ENCODE measurements at places on chromosomes 6 and 20. TPM values are rescaled to one million over a fixed set of nuclear protein-coding genes. Genes with fewer than 3 reads are reported as not detected.

DNA sequence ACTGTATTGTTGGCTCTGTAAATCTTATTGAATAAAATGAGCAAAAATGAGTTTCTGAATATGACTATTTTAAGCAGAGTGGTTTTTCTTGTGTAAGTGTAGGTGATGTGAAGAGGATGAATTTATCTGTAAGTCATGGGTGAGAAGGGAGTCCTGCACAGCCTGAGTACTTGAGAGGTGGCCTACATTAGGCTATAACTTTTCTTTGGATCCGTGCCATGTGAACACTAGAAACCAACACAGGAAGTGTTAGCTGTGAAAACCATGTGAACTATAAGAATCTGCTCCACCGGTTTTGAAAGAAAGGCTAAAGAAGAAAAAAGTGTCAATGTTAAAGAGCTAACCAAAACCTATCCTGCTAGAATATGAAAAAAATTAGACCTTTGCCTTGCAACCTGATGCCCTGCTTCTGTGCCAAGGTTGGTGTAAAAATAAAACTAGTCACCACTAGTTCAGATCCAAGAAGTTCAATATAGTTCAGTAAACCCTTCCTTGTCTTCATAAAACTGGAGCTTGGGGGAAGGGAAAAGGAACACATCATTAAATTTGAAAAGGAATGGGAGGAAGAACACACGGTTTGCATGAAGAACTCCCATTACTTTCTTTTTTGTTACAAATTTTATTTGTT lies 21.3 kb downstream of the PLCB1 start:
- peaks cover 41% of the 10 kb centered on the region for H3K4me1 ChIP-seq
- no peak for DNase-seq

The KIAA1586 gene
- 13.6 TPM for total RNA-seq

DNA sequence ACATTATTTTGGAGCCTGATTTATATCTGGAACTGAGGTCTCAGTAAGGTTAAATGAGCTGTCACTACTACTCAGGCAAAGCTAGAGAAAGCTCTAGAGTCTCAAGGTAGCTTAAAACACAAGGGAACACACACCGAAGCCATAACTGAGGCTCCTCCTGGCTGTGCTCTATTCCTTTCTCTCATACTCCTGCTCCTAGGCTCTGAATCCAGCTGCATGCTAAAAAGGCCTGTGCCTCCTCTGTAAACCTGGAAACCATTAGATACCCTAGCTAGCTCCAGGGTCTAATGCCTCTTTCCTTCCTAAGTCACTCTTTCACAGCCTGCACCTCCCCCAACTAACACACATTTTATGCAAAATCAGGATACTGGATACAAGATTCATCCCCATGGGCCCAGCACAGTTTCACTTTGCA lies 17.1 kb downstream of the RIPOR2 start:
- H3K27ac ChIP-seq = peak overlapping the region; percentile 95
- peaks cover 90% of the 10 kb centered on the region for H3K4me1 ChIP-seq
- H3K36me3 ChIP-seq = peaks cover 2% of the 10 kb centered on the region
- H3K4me3 ChIP-seq = peak overlapping the region; percentile 57
- DNase-seq = no peak
- H3K27me3 ChIP-seq = no peaks in the 10 kb centered on the region

GRCh38 chr20:2365091-2365490 lies 15.6 kb upstream of the TGM6 start:
- H3K36me3 ChIP-seq = no peaks in the 10 kb centered on the region
- no peak overlapping the region for H3K4me3 ChIP-seq
- no peak overlapping the region for H3K27ac ChIP-seq
- no peaks in the 10 kb centered on the region for H3K4me1 ChIP-seq

DNA sequence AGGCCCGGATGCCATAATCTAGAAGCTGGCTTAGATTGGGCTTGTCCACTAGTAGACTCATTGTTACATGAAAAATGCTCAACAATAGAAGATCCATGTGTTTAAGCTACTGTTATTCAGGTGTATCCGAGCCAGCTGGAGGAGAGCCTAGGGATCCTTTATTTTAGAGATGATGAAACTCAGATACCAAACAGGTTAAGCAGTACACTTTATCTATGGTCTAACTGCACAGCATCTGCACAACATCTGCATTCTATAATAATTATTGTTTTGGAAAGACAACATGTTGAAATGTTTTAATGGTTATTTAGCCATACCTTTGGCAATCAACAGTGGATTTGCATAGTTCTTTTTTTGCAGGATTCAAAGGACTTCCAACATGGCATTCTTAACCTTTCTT lies 134.1 kb downstream of the RFPL4B start:
- no peak overlapping the region for H3K27ac ChIP-seq
- H3K27me3 ChIP-seq = peaks cover 4% of the 10 kb centered on the region
- no peak overlapping the region for H3K4me3 ChIP-seq
- no peaks in the 10 kb centered on the region for H3K36me3 ChIP-seq
- no peaks in the 10 kb centered on the region for H3K4me1 ChIP-seq

- H3K36me3 ChIP-seq = no peaks in the 10 kb centered on the region
- no peak overlapping the region for H3K27ac ChIP-seq
- H3K4me3 ChIP-seq = no peak overlapping the region
- H3K4me1 ChIP-seq = no peaks in the 10 kb centered on the region
- DNase-seq = no peak
Observed at GRCh38 chr6:42182101-42182500, 8.9 kb downstream of the GUCA1A start.

DNA sequence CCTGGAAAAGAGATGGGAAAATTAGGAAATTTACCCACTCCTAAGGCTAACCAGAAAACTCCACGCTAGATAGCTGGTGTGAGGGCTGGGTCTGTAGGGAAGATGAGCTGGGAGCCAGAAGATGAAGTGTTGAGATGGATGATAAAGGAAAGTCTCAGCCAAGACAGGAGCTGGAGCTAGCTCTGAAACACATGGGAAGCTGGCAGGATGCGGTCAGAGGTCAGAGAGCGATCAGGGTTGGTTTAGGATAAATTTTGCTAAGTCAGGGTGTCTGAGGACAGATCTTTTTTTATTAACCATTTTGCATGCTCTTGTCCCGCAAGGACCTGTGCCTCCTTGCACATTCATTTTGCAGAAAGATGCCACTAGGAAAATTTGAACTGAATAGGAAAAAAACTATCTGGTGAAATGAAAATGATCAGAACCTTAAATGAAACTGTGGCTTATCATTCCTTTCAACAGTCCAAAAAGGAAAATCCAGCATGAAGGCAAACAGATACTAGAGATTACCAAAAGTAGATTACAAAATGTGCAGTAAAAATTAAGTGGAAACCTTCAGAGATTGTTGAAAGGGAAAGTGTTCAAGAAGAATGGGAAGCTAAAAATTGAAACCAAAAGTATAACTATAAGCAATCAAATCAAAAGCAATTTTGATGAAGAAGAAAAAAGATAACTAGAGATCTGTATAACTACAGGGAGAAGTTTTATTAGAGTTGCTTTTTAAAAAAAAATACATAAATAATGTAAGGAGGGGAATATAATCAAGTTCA lies 10.7 kb upstream of the EDN1 start:
- H3K27me3 ChIP-seq = no peaks in the 10 kb centered on the region
- DNase-seq = no peak
- H3K27ac ChIP-seq = no peak overlapping the region

The COL19A1 gene
- not detected for total RNA-seq

GRCh38 chr20:3000852-3001523 lies 42.4 kb upstream of the GNRH2 start:
- H3K27ac ChIP-seq = no peak overlapping the region
- H3K27me3 ChIP-seq = no peaks in the 10 kb centered on the region
- H3K4me3 ChIP-seq = no peak overlapping the region
- H3K36me3 ChIP-seq = peaks cover 1% of the 10 kb centered on the region
- DNase-seq = peak; percentile 18

- no peak overlapping the region for H3K4me3 ChIP-seq
- H3K4me1 ChIP-seq = no peaks in the 10 kb centered on the region
- no peak overlapping the region for H3K27ac ChIP-seq
- H3K36me3 ChIP-seq = no peaks in the 10 kb centered on the region
- DNase-seq = peak; percentile 47
Observed at GRCh38 chr6:107132330-107132954, 17.1 kb upstream of the BEND3 start.

The CLPSL2 gene
- total RNA-seq = not detected

DNA sequence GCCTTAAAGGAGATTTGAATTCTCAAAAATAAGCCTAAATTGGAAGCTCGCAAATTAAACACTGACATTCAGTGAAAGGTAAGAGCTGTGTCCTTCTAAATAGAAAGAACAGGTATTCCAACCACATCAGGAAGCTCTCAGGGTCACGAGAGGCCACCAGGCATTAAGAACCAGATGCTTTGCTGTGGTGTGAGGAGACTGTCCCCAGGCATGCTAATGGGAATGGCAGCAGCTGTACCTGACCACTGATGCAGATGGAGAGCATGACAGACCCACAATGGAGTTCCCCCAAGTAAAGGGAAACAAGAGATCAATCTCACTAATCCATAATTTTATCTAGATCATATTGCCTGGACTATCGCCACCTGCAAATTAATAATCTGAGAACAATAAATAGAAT lies 658.9 kb upstream of the NOX3 start:
- H3K4me1 ChIP-seq = no peaks in the 10 kb centered on the region
- no peak overlapping the region for H3K4me3 ChIP-seq
- H3K27ac ChIP-seq = no peak overlapping the region
- peaks cover 2% of the 10 kb centered on the region for H3K36me3 ChIP-seq

DNA sequence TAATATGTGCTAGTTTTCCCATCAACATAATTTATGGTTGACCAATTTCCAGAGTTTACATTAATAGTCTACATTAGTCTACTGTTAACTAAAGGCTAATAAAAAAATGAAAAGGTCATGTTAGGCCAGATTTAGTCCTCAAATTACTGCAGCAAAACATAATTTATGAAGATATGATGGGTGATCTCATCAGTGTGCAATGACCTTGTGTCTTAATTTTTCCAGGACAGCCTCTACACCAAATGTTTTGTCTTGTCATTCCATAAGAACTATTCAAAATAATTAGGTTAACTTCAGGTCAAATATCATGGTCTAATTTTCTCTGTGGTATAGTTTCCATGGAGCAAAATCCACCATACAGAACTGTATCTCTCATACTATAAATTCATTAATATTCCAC lies 234.2 kb downstream of the COL12A1 start:
- DNase-seq = no peak
- H3K4me1 ChIP-seq = no peaks in the 10 kb centered on the region
- H3K27me3 ChIP-seq = no peaks in the 10 kb centered on the region
- no peak overlapping the region for H3K4me3 ChIP-seq
- no peaks in the 10 kb centered on the region for H3K36me3 ChIP-seq

- H3K27me3 ChIP-seq = peaks cover 32% of the 10 kb centered on the region
- no peak overlapping the region for H3K27ac ChIP-seq
- H3K36me3 ChIP-seq = no peaks in the 10 kb centered on the region
- no peak overlapping the region for H3K4me3 ChIP-seq
- H3K4me1 ChIP-seq = no peaks in the 10 kb centered on the region
Observed at GRCh38 chr6:27980111-27980510, 23.1 kb downstream of the OR2B6 start.

DNA sequence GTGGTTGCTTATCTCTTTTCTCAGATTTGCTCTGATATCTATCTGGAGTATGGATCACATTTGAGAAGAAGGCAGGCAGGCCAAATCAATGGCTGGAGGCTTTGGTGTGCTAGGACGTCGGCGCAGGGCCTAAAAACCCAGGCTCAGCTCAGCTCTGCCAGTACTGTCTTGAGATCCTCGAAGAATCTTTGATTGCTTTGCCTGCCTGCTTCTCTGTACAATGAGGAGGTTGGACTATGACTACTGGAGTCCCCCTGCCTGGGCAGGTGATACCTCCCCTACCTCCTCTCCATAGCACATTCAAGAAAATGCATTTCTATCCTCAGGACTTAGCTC lies 25.1 kb downstream of the KCNK5 start:
- no peak for DNase-seq
- H3K36me3 ChIP-seq = peaks cover 2% of the 10 kb centered on the region
- H3K4me3 ChIP-seq = no peak overlapping the region
- H3K27ac ChIP-seq = no peak overlapping the region

The KIF6 gene
- 0.10 TPM for total RNA-seq

The CTSA gene
- 28.7 TPM for total RNA-seq

The HLA-DOA gene
- 1.6 TPM for total RNA-seq

- DNase-seq = no peak
- H3K27ac ChIP-seq = no peak overlapping the region
- H3K36me3 ChIP-seq = no peaks in the 10 kb centered on the region
- H3K27me3 ChIP-seq = peaks cover 12% of the 10 kb centered on the region
Observed at GRCh38 chr6:168708984-168709383, 268.0 kb downstream of the SMOC2 start.

GRCh38 chr6:89144354-89144906 lies 1.4 kb upstream of the PM20D2 start:
- no peak for DNase-seq
- peaks cover 27% of the 10 kb centered on the region for H3K4me1 ChIP-seq
- H3K27me3 ChIP-seq = no peaks in the 10 kb centered on the region
- no peak overlapping the region for H3K4me3 ChIP-seq
- H3K27ac ChIP-seq = no peak overlapping the region
- peaks cover 9% of the 10 kb centered on the region for H3K36me3 ChIP-seq

- no peak overlapping the region for H3K27ac ChIP-seq
- no peaks in the 10 kb centered on the region for H3K27me3 ChIP-seq
Observed at GRCh38 chr6:11803591-11803971, 25.0 kb upstream of the ADTRP start.

- H3K4me1 ChIP-seq = peaks cover 8% of the 10 kb centered on the region
- no peak overlapping the region for H3K4me3 ChIP-seq
- H3K36me3 ChIP-seq = peaks cover 22% of the 10 kb centered on the region
- no peak overlapping the region for H3K27ac ChIP-seq
- no peaks in the 10 kb centered on the region for H3K27me3 ChIP-seq
Observed at GRCh38 chr6:170365593-170365992, 59.0 kb downstream of the FAM120B start.

DNA sequence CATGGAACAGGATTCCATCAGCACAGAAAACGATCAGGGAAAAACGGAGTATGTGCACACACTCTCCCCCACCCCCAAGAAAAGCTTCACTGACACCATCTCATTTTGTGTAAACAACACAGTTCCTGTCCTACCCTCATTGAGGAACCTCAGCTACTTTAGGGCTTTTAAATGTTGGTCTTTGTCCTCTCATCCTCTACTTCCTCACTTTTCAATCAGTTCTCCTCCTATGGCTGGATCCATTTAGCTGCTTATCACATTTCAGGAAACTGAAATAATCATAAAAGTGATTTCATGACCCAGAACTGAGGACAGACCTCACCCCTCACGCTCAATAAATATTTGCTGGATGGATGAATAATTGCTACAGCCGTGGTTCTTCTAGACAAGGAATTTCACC lies 33.1 kb upstream of the PNRC1 start:
- H3K4me1 ChIP-seq = peaks cover 15% of the 10 kb centered on the region
- no peak overlapping the region for H3K27ac ChIP-seq
- H3K4me3 ChIP-seq = no peak overlapping the region
- H3K27me3 ChIP-seq = no peaks in the 10 kb centered on the region
- no peaks in the 10 kb centered on the region for H3K36me3 ChIP-seq

DNA sequence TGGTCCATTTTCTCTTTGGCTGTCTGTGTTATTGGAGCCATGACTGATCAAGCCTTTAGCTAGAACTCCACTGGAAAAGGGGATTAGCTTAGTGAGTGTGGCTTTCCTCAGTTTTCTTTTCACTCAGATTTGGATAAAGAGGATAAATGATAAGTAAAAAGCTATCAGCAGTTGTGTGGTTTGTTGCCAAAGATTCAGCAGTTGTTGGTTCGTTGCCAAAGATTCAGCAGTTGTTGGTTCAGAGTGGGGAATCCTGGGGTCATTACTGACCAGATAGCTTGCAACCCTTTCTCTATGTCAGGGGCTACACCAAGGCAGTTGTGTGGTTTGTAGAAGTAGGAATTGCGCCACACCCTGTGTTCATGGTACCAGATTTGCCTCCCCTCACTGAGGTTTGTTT lies 107.7 kb upstream of the SCP2D1 start:
- H3K4me3 ChIP-seq = no peak overlapping the region
- H3K36me3 ChIP-seq = no peaks in the 10 kb centered on the region
- peaks cover 6% of the 10 kb centered on the region for H3K4me1 ChIP-seq
- DNase-seq = no peak

Data from activated naive CD4-positive, alpha-beta T cell treated with anti-CD3 and anti-CD28 coated beads for 36 hours (primary cell).